NCI-H1105 treated with DMSO at 0.1 percent for 48 hours (cell line): ENCODE measurements at places on chromosomes 16 and 17.

DNA sequence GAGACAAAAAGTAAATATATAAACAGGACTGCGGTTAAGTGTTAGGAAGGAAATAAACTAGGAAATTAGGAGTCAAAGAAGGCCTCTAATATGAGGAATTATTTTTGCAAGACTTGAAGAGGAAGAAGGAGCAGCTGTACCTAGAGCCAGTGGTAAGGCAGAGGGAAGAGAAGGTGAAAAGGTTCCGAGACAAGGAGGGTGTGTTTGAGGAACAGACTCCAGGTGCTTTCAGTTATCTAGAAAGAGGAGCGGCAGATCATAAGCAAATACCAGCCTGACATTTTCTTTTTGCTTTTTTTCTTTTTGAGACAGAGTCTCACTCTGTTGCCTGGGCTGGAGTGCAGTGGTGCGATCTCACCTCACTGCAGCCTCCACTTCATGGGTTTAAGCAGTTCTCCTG, 61.0 kb downstream of the CHD9 start:
- DNase-seq, result no peak

GRCh38 chr17:73379826-73380225, 68.0 kb upstream of the CDC42EP4 start:
- DNase-seq, result no peak

DNA sequence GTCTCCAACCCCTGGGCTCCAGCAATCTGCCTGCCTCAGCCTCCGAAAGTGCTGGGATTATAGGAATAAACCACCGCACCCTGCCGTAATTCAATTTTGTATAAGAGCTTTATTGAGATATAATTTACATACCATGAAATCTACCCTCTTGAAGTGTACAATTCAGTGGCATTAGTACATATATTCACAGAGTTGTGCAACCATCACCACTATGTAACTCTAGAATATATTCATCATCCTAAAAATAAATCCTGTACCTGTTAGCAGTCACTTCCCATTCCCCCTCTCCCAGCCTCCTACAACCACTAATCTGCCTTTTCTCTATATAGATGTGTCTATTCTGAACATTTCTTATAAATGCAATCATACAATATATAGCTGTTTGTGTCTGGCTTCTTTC, 26.1 kb downstream of the TOM1L2 start:
- DNase-seq, result no peak

DNA sequence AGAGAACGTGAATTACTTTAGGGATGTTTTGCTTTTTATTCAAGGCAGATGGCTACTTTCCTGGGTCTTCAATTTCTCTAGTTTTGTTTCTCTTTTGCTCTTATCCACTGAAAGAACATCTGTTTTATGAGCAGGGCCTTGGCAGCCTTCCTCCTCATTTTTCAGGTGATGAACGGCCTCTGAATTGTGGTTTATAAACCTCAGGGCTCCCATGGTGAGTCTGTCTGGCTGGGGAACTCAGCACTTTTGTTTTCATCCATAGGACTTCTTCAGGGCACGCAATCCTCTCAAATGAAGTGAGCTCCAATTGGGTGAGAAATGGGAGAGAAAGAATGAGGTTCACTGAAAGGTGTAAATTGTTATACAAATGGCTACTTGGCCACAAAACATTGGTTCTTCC, 186.4 kb upstream of the ERCC4 start:
- DNase-seq, result no peak

- DNase-seq, result no peak
These were observed 13.1 kb downstream of the BCAR1 start for GRCh38 chr16:75238132-75238852.

GRCh38 chr16:50099957-50100648, 34.3 kb downstream of the HEATR3 start:
- DNase-seq, result peak; percentile 24

- DNase-seq, result no peak
These were observed 4.9 kb downstream of the WSCD1 start for GRCh38 chr17:6075050-6075449.

DNA sequence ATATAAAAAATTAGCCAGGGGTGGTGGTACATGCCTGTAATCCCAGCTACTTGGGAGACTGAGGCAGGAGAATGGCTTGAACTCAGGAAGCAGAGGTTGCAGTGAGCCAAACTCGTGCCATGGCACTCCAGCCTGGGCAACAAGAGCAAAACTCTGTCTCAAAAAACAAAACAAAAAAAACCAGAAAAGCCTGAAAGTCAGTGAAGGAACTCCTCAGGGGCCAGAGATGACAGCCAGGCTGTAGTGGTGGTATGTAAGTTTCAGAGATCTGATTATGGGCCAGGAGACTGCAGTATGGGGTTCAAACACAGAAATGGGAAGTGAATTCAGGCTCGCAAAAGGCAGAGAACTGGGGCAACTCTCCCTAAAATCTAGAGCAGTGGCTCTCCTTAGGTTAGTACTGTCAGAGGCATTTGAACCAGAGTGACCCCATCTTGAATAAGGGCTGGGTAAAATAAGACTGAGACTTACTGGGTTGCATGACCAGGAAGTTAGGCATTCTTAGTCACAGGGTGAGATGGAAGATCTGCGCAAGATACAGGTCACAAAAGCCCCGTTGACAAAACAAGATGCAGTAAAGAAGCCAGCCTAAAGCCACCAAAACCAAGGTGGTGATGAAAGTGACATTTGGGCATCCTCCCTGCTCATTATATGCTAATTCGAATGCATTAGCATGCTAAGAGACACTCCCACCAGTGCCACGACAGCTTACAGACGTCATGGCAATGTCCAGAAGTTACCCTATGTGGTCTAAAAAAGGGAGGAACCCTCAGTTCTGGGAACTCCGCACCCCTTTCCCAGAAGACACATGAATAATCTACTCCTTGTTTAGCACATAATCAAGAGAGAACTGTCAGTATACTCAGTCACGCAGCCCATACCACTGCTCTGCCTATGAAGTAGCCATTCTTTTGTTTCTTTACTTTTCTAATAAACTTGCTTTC, 120.2 kb upstream of the XYLT1 start:
- DNase-seq, result no peak

- no peak for DNase-seq
These were observed 38.2 kb upstream of the ZFHX3 start for GRCh38 chr16:73086108-73086507.

- no peak for DNase-seq
These were observed 3.7 kb upstream of the ZDHHC1 start for GRCh38 chr16:67419931-67420330.

GRCh38 chr16:55913716-55914115, 38.5 kb upstream of the CES5A start:
- DNase-seq, result no peak

- no peak for DNase-seq
These were observed 834.3 kb upstream of the CDH8 start for GRCh38 chr16:62870554-62870953.

GRCh38 chr16:35447010-35447558, 1987.7 kb downstream of the TP53TG3F start:
- DNase-seq, result no peak

DNA sequence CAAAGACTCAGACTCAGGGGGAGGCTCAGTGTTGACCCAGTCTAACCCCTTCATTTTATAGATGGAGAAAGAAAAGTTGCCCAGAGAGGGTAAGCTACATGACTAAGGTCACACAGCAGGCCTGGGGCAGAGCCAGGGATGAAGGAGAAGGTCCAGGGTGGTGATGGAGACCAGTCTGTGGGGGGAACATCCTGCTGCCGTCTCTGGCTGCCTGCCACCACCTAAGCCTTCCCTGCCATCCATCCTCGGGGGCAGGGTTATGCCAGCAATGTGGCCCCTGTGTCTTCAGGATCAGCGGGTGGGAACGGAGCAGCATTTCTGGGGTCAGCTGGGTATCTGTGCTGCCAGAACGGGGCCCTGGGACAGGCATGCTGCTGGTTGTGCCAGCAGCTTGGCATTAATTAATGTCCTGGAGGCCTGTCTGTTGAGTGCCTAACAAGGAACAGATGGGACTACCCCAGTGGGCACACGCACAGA, 5.5 kb downstream of the DOK4 start:
- DNase-seq, result no peak

- no peak for DNase-seq
These were observed at the start of gene DHX58 for GRCh38 chr17:42112552-42113176. DHX58 (minus strand) TSS chr17:42112714; CDS start chr17:42111892, 822 bp downstream.

DNA sequence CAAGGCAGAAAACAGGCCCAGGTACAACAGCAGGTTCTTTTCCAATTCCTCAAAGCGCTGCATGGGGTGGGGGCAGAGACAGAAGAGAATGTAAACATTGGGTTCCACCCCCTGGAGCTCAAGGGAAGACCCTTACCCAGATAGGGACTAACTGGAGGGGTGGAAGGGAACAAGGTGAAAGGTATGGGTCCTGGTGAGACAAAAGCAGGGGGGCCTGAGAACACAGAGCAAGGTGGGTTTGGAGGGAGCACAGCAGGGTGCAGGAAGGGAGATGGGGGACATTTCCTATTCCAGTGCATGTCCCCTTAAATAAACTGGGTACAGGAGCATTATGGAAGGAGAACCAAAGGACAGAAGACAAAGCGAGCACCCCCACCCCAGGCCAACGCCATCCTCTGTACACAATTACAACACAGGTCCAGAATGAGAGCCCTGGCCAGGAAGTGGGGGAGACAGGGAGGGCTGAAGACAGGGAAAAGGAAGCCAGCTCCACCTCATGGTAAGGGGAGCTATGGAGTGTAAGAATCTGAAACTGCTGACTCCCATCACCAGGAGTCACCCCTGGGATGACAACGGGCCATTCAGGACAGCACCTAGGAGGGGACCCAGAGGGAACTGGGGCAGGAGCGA, 2.1 kb upstream of the CD2BP2 start:
- DNase-seq, result no peak

DNA sequence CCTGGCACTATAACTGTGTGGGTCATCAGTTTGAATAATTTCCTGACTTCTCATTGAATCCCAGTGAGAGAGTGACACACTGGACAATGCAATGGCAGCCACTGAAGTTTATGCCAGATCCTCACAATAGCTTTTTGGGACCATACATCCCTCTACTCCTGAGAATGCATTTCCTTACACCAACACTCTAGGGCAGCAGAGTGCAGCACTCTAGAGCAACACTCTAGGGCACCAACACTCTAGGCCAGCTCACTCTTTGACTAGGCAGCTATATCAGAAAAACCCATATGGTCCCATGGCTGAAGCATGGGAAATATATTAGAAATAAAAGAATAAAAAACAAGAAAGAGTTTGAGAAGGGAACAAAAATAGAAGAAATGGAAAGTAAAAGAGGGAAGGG, 309.2 kb downstream of the MAP2K6 start:
- DNase-seq, result no peak

- DNase-seq, result no peak
These were observed 80.9 kb downstream of the ARHGAP23 start for GRCh38 chr17:38508954-38509771.

- no peak for DNase-seq
These were observed 9.4 kb downstream of the CPNE7 start for GRCh38 chr16:89584768-89585549.

DNA sequence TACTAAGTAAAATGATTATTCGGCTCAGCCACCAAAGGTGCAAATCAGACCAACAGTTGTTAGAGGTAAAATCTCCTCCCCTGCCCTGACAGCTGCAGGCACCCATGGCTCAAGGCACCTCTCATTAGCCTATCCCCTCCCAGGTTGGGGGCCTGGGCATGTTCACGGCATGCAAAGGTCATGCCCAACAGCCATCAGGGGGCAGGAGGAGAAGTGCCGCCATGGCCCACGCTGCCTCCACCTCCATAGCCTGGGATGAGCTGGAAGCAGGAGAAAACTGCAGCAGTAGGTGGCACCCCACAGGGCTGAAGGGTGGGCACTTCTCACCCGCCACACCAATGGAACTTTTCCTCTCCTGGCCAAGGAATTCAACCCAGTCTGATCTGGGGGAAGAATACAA, 146.4 kb upstream of the COX10 start:
- DNase-seq, result no peak

- DNase-seq, result no peak
These were observed 3.8 kb downstream of the WFDC1 start for GRCh38 chr16:84298376-84298899.
